Stimulated activated effector memory CD8-positive, alpha-beta T cell treated with anti-CD3 and anti-CD28 coated beads, Interleukin-12 subunit alpha, Interleukin-12 subunit beta, amount 100 ng/mL, for 72 hours (primary cell): ENCODE measurements at places on chromosomes 6 and 20.

DNA sequence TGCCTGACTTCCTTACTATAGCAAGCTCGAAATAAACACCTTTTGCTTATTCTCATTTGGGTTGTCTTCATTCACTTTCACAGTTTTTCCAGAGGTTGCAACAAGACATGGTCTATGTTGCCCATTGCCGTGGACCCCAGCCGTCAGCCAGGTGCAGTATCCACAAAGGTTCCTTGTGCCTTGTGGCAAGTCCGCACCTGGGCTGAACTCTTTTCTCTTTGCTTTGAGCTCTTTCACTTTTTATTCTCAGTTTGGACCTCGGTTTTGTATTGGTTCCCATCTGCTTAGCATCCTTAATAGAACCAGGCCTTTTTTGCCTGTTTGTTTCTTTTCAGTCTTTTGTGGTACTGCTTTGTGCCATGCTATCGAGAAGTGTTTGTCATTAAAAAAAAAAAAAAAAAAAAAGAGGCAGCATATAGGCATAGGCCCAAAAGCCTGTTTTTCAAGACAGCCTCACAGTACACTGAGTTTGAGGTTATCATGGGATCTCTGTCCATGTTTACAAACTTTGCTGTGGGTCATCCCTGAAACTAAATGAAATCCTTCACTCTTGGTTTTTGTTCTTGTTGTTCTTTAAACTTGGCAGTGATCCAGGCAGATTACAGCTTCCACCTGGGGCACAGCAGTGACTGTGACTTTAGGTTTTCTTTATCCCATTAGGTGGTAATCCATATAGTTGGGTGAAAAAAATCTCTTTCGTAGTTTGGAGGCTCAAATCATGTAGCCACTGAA is 33.3 kb downstream of the GSTA3 start:
- no peak for DNase-seq

DNA sequence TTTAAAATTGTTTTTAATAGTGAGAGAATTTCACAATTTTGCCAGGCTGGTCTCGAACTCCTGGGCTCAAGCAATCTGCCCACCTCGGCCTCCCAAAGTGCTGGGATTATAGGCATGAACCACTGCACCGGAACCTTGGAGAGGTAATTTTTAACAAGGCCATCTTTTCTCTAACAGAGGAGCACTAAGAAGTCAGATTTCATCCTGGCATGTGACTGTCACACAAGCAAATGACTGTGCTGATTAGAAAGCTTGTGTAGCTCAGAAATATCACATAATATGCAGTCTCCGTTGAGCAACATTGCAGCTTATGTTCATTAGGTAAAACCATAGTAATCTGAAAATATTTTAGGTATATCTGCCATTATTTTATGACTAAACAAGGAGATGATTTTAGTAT is 156.0 kb downstream of the CCDC170 start:
- no peak for DNase-seq

- DNase-seq, result no peak
These were observed 376.9 kb downstream of the PHF3 start for GRCh38 chr6:64012351-64013001.

DNA sequence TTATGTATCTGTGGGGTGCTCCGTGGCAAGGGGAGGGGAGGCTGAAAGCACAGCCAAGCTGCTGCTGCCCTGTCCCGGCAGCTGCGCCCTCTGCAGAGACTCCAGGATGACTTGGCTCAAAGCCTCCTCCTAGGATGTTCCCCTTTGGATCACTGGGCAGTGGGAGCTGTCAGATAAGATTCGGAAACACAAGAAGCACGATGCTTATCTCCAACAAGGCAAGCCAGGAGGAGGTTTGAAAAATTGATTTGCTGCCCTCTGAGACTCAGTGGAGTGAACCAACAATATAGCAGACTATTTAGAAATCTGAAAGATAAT is 776.4 kb downstream of the C6orf118 start:
- DNase-seq, result no peak

GRCh38 chr6:151434369-151434768 is 17.6 kb downstream of the RMND1 start:
- DNase-seq, result no peak

- DNase-seq, result no peak
These were observed 59.1 kb downstream of the FOXA2 start for GRCh38 chr20:22525069-22525820.

DNA sequence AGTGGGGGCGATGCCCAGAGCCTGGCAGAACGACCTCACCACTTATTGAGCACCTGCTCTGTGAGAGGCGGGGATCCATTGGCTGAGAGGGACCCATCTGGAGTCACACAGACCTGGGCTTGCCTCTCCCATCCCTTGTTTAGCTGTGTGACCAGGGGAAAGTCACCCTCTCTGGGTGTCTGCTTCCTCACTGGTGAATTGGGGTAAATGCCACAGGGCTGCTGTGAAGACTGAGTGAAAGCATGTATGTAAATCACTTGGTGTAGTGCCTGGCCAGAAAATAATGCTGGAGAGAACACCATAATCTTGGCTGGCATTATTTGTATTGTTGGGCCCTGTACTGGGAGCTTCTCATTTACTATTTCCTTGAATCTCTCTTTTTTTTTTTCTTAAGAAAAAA is 83.4 kb upstream of the PRL start:
- no peak for DNase-seq

DNA sequence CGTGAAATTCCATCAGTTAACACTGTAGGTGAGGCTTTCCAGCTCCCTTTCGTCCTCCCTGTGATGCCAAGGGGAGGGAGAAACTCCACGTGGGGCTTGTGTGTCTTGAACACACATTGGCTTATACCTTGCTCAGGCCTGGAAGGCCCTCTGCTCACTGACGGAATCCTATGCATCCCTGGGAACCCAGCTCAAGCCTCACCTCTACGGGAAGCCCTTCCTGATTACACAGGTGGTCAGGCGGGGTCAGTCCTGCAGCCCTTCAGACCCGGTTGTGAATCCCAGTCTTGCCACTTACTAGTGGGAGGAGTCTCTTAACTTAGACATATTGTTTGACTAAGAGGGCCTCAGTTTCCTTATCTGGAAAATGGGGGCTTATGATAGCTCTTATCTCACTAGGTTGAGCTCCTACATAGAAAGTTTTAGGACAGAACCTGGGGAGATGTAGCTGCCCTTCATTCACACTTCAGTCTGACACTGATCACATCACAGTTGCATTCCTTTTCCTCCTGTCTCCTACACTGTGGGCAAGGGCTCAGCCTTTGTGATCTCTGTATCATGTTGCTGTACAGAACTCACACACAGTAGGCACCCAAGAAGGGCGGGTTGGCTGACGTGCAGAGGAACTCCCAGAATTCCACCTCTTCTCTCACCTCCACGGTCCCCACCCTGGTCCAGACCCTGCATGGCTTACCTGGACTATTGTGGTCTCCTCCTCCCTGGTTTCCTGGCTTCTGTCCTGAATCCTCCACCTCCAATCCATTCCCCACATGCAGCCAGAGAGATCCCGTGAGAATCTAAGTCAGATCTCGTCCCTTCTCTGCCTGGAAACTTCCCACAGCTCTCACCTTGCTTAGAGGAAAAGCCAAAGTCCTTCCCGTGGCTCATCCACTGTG is 129.6 kb downstream of the CEBPB start:
- no peak for DNase-seq

- no peak for DNase-seq
These were observed 148.2 kb downstream of the OPRM1 start for GRCh38 chr6:154187203-154187602.

DNA sequence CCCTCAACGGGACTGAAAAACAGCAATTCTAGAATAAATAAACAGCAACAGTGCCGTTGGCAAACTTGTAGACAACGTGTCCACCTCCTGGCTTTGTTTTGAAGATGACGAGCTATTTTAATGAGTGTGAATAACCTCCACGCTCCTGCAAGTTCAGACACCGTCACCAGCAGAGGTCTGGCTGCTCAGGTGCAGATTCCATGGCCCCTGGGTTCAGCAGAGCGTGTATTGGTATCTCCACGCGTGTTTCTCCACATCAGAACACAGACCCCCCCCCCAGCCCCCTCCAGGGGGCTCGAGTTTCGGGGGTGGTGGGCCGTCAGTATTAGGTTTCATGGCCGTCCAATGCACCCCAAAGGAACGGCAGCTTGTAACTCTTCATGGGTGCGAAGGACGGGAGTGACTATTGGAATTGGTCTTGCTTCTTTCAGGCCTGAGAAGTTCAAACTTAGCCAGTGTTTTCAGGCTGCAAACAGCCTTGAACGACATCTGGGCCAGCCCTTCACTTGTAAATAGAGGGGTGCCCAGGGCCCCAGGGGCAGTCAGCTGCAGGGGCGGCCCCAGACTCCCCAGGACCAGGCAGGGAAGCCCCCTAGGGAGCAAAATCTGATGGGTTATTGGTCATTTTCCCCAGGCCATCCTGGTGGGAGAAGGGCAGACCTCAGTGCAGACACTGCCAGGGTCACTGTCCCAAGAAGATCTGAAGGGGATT is 308.6 kb downstream of the TAF4 start:
- no peak for DNase-seq

GRCh38 chr6:136551103-136551502 is 881 bp upstream of the MAP7 start:
- DNase-seq, result no peak

GRCh38 chr6:88858455-88858854 is 105.0 kb downstream of the RNGTT start:
- DNase-seq, result no peak

GRCh38 chr6:142702501-142703460 is 242.2 kb downstream of the HIVEP2 start:
- no peak for DNase-seq

- no peak for DNase-seq
These were observed 20.2 kb downstream of the GFOD1 start for GRCh38 chr6:13467216-13467600.

DNA sequence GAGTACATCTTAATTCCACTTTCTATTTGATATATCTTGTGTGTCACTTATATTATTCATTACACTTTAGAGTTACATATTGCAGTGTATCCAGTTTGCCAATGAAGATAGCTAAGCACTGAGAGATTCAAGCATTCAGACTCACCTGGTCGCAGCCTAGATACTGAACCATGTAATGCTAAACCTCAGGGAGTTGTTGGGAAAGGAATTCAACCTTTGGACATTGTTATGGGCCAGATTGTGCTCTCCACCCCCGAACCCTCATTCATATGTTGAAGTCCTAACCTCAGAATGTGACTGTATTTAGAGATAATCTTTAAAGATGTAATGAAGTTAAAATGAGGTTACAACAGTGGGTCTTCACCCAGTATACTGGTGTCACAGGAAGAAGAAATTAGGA is 13.8 kb upstream of the KIF16B start:
- no peak for DNase-seq

DNA sequence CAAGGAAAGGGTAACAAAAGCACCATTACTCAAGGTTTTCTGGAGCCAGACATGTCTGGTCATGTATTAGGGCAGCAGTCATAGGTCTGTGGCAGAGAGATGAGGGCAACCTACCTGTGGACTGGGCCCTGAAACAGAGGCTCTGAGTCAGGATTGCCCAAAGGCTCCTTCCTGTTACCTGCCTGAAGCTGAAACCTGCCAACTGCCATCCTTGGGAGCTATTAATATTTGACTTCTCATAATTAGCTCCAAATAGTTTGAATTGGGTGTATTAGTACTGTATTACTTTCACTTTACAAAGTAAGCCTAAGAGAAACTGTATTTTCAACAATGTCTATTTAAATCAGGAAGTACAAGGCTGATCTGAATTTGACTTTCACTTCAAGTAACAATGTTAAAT is 72.0 kb upstream of the TBX18 start:
- no peak for DNase-seq

GRCh38 chr6:41046084-41046483 is 3.8 kb downstream of the TSPO2 start:
- no peak for DNase-seq

- no peak for DNase-seq
These were observed 156.0 kb downstream of the C6orf58 start for GRCh38 chr6:127732927-127733326.

GRCh38 chr20:61955668-61956395 is 109.8 kb downstream of the TAF4 start:
- DNase-seq, result no peak

DNA sequence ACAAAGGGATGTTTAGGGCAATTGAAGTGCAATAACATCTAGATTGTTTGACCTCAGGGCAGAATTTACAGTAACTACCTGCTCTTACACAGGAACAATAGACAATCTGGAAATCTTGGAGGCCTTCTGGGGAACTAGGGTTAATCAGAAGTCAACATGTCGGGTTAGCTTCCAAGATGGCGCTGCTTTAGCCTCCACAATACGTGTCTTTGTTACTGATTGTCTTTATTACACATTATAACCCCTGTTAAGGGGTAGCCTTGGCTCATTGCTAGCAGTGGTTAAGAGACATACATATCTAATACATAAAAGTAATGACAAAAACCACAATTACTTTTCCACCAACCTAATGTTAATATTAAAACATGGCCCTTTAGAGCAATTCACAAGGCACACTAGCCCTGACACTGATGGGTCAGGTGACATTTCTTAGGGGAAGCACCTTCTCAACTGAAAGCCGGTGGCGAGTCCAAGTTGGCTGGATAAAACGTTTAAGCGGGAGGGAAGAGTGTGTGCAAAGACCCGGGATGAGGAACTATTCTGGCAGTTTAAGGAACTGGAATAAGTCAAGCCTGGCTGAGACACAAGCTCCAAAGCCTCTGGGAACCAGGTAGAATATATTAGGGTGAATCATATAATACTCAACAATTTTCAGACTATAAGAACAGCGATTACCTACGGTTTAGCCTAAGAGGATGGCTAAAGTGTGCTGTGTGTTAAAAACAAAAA is 236.9 kb downstream of the BCAS1 start:
- no peak for DNase-seq

DNA sequence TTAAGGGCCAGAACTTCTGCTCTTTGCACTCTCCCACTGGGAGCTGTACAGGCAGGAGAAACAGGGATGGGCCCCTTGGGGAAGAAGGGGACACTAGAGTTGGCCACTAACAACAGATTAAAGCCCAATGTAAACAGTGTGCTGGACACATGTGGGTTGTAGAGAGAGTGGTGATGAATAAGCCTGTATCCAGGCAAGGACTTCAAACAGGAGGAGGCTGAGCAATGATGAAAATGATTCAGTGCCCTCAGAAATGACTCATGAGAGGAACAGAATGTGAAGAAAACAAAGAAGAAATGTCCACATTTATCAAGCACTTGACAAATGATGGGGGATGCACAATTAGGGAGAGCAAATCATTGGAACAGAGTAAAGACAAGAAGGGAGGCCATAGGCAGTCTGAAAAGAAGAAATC is 242.3 kb downstream of the TBX18 start:
- DNase-seq, result no peak

DNA sequence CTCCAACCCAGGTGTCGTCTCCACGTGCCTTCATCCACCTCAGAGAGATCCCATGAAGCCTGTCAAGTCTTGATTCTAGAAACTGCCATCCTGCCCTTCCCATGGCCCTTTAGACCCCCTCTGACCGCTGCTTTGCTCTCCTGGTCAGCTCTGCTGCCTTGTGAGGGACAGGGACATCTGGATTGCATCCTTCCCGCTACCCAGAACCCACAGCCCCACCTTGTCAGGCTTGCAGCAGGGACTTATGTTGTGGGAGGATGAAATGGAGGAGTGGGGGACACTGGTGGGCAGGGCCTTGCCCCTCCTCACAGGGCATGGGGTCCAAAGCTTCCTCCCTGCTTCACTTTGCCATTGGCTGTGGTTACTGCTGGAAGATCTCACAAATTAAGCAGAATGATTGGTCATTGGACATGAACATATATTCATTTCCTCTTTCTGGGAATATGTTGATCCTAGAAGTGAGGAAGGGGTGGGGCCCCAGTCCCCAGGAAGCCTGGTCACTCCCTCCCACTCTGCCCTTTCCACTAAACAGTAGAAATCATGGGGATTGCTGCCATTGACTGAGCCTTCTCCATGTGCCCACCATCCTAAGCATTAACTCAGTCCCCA is 4.5 kb downstream of the GLP1R start:
- no peak for DNase-seq

- no peak for DNase-seq
These were observed 295.6 kb downstream of the UTRN start for GRCh38 chr6:144580771-144581170.

- DNase-seq, result no peak
These were observed 66.6 kb upstream of the NXT1 start for GRCh38 chr20:23284009-23284408.
